GM20000 (cell line): ENCODE measurements at places on chromosomes 7 and 10.

DNA sequence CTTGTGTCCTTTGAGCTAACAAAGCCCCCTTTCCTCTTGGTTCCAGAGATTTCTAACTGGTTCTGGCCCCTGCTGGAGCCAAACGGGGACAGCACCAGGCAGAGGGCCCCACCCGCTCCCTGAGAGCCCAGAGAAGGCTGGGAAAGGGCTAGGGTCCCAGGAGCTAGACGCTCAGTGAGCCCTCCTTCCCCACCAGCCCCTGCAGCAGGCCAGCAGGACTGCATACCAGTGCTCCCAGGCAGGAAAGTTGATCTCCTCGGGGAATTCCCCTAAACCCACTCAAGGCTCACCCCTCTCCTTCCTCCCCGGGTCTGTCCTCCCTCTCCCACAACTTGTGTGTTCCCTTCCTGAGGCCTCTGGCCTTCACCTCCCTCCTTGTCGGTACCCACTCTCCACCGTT is 47.7 kb downstream of the PAX2 start:
- DNase-seq, result no peak

GRCh38 chr10:5480162-5480941 is 19.0 kb downstream of the CALML5 start:
- no peak for DNase-seq

- no peak for DNase-seq
Observed at GRCh38 chr10:71193516-71193915, 18.9 kb upstream of the UNC5B start.

GRCh38 chr7:151429560-151430331 is 10.2 kb downstream of the CRYGN start:
- no peak for DNase-seq
